Thyroid gland (tissue), 4 donors: ENCODE measurements at places on chromosomes 7 and 10. TPM values are rescaled to one million over a fixed set of nuclear protein-coding genes. Genes with fewer than 3 reads are reported as not detected.

- DNase-seq, result no peak
Observed at GRCh38 chr7:9091282-9091681, 657.9 kb downstream of the NXPH1 start.

DNA sequence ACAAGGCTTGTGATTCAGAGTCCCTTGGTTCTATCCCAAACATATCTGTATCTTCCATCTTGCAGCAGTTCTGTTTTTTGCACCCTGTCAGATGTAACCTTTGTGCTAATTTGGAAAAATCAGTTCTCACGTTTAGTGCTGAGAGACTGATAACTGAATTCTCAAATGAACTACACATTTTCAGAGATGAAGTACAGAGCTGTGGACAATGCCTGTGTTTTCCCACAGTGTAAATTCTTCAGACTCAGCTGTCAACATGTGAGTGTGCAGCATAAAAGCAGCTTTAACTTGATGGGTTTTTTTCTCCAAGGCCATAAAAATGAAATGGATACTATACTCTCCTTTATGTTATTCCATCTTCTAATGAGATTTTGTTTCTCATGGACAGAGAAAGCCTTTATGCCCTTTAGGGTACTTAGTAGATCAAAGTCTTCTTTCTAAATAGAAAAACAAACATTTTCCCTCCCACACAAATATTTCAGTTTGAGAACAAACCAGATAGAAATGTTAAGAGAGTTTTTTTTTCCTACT is 150.9 kb downstream of the SEMA3A start:
- DNase-seq, result no peak

- DNase-seq, result peak; percentile 87
Observed at GRCh38 chr7:129501760-129502707, at the start of gene SMKR1. Gene SMKR1, plus strand, starts transcription at chr7:129502531. Its CDS starts 294 bp downstream, at chr7:129502825.

DNA sequence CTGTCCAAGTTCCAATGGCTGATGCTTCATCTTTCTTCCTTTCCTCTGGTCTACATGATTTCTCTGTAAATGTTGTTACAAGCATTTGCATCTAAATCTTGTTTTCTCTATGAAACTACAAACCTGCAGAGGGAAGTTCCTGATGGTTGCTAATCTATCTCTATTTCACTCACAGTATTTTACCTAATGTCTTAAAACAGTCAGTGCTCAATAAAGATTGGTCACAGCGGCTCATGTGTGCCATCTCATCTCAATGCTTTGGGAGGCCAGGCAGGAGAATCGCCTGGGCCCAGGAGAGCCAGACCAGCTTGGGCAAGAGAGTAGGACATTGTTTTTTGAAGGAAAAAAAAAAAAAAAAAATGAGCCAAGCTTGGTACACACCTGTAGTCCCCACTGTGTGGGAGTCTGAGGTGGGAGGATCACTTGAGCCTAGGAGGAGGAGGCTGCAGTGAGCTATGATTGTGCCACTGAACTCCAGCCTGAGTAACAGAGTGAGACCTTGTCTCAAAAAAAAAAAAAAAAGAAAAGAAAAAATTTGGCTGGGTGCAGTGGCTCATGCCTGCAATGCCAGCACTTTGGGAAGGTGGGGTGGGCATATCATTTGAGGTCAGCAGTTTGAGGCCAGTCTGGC is 71.3 kb upstream of the ARMC3 start:
- DNase-seq, result no peak

DNA sequence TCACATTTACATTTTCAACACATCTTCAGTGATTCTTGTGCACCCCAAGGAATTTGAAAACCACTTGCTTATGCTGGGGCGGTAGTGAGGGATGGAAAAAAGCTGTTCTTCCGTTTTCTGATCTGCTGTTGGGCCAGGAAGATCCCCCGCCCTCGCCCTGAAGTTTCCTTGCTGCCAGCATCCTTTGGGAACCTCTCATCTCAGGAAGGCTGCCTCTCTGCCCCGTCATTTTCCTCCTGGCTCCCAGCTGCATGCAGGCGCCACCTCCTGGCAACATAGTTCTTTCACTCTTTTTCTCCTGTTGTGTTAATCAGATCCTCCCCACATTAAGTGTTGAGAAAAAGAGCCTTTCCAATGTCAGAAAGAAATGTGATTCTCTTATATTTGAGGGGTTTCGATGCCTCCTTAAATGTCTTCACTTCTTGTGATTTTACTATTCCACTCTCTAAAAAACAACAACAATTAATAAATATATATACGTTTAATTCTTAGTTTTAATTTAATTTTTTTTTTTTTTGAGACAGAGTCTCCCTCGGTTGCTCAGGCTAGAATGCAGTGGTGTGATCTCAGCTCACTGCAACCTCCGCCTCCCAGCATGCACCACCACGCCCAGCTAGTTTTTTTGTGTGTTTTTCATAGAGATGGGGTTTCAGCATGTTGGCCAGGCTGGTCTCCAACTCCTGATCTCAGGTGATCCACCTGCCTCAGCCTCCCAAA is 122.9 kb downstream of the RALA start:
- peak; percentile 85 for DNase-seq

- peak; percentile 41 for DNase-seq
Observed at GRCh38 chr10:28668363-28669226, 8.7 kb upstream of the BAMBI start.

GRCh38 chr7:44368885-44369284 is 43.5 kb upstream of the CAMK2B start:
- no peak for DNase-seq

DNA sequence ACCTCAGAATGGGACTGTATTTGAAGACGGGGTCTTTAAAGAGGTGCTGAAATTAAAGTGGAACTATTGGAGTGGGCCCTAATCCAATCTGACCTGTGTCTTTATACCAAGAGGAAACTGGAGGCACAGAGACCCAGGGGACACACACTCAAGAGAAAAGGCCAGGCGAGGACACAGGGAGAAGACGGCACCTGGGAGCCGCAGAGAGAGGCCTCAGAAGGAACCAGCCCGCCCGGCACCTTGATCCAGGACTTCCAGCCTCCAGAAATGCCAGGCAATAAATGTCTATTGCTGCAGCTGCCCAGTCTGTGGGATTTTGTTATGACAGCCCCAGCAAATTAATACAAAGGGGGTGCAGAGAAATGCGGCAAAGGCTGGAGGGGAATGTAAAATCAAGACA is 10.5 kb downstream of the CARD11 start:
- DNase-seq, result no peak

DNA sequence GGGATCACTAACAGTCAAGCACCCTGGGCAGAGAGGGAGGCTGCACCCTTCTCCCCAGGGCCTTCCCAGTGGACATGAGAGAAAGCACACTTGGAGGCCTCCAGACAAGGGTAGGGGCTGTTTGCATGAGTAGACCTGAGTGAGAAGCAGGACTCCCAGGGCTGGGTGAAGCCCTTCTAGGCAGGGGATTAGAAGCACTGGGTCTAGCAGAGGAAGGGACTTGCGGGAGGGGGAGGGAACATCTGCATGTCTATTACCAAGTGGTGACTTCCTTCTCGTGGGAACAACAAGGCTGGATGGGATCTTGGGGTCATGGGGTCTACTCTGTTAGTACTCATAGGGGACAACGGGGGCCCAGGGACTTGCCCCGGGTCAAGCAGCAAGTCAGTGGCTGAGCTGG is 67.8 kb downstream of the EMX2 start:
- DNase-seq, result no peak

GRCh38 chr7:8638076-8638475 is 204.7 kb downstream of the NXPH1 start:
- DNase-seq, result no peak

DNA sequence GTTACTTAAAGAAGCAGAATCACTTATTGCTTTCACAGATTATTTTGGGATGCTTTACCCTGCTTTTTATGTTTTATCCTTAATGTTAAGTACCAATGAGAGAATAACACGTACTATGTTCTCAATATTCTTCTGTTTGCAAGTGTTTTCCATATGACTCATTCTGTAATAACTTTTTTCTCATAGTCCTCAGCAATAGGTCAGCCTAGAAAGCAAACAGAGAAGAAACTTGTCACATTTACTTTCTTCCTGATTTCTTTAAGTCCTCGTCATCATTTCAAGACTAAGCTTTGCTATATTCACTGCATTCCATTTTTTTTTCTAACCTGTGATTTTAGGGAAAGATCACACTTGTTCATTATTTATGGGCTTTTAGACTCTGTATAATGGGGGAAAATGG is 6.8 kb upstream of the AGR2 start:
- no peak for DNase-seq

DNA sequence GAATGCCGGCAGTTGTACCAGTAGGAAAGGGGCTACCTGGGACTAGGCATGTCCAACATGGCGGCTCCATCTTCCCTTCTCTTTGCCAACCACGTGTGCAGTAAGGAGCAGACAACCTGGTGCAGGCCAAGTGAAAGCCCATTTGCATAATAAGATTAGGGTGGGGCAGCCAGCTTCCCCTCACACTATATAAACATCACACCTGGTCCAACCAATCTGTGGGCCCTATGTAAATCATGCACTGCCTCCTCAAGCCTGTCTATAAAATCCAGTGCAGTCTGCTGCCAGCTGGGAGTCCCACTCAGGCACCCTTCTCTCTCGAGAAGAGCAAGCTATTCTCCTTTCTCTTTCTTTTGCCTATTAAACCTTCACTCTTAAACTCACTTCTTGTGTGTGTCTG is 429.3 kb downstream of the CALN1 start:
- DNase-seq, result no peak

DNA sequence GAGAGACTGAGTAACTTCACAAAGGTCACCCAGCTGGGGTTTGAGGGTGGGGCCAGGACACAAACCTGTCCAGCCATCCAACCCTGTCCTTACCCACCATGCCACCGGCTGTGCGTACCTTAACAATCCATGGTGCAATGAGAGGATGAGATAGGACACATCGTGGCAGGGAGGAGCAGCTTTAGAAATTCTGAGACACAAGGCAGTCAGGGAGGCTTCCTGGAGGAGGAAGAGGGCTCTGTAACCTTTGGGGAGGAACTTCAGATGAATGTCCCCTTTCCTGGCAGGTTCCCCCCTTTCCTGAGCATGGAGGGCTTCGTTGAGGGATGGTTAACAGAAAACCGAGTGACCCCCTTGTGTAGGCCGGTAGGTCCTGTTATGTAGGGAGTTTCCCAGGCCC is 35.6 kb upstream of the SLC29A3 start:
- no peak for DNase-seq

DNA sequence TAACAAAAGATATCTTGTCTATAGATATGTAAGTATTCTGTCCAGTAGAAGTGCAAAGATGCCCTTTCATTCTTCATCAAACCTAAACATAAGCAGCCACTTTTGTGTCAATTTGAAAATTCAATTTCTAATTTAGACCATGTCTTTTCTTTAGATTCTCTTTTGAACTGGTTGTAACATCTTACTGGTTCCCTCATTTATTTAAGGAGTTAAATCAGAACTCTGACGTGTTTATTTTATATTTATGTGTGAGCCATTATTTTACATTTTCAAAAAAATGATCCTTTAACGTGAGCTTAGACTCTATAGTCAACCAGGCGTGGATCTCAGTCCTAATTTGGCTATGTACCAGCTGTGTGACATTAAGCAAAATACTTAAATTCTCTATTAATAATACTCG is 74.0 kb upstream of the PHYHIPL start:
- DNase-seq, result no peak

- DNase-seq, result peak; percentile 41
Observed at GRCh38 chr7:17301471-17302456, 3.3 kb downstream of the AHR start.

- DNase-seq, result no peak
Observed at GRCh38 chr7:99041526-99041925, 102.4 kb downstream of the SMURF1 start.

GRCh38 chr7:103905997-103906396 is 83.5 kb downstream of the RELN start:
- no peak for DNase-seq

GRCh38 chr10:62450912-62451610 is 76.9 kb downstream of the ZNF365 start:
- no peak for DNase-seq

GRCh38 chr10:52316001-52316400 is 1.9 kb downstream of the DKK1 start:
- DNase-seq, result no peak

- no peak for DNase-seq
Observed at GRCh38 chr10:61554925-61555324, 101.7 kb upstream of the TMEM26 start.

DNA sequence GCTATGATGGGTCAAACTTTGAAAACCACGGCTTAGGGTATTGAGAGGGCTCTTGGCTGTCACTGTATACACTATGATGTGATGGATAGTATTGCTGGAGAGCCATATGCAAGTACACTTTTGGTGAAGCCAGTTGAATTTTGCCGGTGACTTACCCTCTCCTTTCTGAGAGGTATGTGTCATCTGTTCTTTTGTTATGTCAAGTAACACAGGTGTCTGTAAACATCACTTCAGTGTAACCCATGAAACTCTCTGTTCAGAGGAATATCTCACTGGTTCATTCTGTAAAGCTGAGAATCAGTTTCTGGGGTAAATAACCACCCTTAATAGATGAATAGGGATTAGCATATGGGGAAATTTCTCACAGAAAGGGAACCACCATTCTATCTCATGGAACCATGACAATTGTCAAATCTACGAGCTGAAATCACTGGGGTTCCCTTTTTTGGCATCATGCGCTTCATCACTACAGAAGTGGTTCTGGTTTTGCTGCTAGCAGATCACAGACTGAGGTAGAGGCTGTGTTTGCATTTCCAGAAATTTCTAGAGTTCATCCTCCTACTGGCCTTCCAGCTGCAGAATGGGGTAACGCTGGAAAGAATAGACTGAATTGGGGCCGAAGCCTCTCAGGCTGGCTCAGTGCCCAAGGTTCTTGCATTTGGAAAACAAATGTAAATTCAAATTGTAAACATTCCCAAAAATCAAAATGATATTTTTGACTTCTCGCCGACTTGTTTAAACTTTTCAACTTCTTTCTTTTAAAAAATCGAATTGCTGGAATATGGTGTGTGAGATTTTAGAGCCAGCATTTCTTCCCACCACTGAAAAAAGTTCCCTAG is 83.3 kb upstream of the CREB5 start:
- DNase-seq, result no peak

- no peak for DNase-seq
Observed at GRCh38 chr10:51076299-51076841, 2.1 kb downstream of the PRKG1 start.

GRCh38 chr7:148719753-148720152 is 21.1 kb downstream of the CUL1 start:
- DNase-seq, result no peak

- no peak for DNase-seq
Observed at GRCh38 chr7:128358233-128358632, 3.3 kb downstream of the PRRT4 start.

ABCC2 gene
- 5.1 TPM for total RNA-seq

CCDC3 gene
- total RNA-seq, result 7.8 TPM

LRIT1 gene
- not detected for total RNA-seq

GIMAP6 gene
- total RNA-seq, result 73.6 TPM

DEPP1 gene
- total RNA-seq, result 294 TPM

PNLIPRP1 gene
- not detected for total RNA-seq

FAM25A gene
- total RNA-seq, result not detected

INMT gene
- total RNA-seq, result 19.9 TPM

PRKCQ gene
- total RNA-seq, result 24.2 TPM

ACADSB gene
- total RNA-seq, result 14.9 TPM

ERVW-1 gene
- not detected for total RNA-seq

TAS2R41 gene
- total RNA-seq, result not detected

CRYGN gene
- 16.4 TPM for total RNA-seq

RHOBTB1 gene
- 7.7 TPM for total RNA-seq
